Mesothelial cell of epicardium (in vitro differentiated cells): ENCODE measurements at places on chromosomes 4 and X. TPM values are rescaled to one million over a fixed set of nuclear protein-coding genes. Genes with fewer than 3 reads are reported as not detected.

GRCh38 chr4:100988876-100989275 lies 358.4 kb downstream of the PPP3CA start:
- no peak for DNase-seq
- H3K4me3 ChIP-seq = no peak overlapping the region
- no peaks in the 10 kb centered on the region for H3K36me3 ChIP-seq
- H3K27me3 ChIP-seq = no peaks in the 10 kb centered on the region

DNA sequence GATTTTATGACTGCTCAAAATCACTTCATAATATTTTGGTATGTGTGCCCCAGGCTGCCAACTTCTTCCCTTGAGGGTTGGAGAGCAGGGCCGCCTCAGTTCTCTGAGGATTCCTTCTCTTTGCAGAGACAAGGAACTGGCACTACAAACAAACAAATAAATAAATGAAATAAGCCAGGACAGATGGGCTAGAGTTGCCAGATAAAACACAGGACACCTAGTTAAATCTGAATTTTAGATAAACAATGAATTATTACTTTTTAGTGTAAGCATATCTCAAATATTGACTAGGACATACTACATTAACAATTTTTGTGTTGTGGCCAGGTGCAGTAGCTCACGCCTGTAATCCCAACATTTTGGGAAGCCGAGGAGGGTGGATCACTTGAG lies 122.5 kb downstream of the FHDC1 start:
- H3K27me3 ChIP-seq = peaks cover 27% of the 10 kb centered on the region
- no peaks in the 10 kb centered on the region for H3K4me1 ChIP-seq

- H3K36me3 ChIP-seq = peaks cover 4% of the 10 kb centered on the region
- no peaks in the 10 kb centered on the region for H3K27me3 ChIP-seq
- H3K4me3 ChIP-seq = no peak overlapping the region
- peaks cover 3% of the 10 kb centered on the region for H3K4me1 ChIP-seq
- DNase-seq = no peak
- H3K27ac ChIP-seq = no peak overlapping the region
Measured at GRCh38 chr4:66885501-66886165, 659.7 kb downstream of the CENPC start.

DNA sequence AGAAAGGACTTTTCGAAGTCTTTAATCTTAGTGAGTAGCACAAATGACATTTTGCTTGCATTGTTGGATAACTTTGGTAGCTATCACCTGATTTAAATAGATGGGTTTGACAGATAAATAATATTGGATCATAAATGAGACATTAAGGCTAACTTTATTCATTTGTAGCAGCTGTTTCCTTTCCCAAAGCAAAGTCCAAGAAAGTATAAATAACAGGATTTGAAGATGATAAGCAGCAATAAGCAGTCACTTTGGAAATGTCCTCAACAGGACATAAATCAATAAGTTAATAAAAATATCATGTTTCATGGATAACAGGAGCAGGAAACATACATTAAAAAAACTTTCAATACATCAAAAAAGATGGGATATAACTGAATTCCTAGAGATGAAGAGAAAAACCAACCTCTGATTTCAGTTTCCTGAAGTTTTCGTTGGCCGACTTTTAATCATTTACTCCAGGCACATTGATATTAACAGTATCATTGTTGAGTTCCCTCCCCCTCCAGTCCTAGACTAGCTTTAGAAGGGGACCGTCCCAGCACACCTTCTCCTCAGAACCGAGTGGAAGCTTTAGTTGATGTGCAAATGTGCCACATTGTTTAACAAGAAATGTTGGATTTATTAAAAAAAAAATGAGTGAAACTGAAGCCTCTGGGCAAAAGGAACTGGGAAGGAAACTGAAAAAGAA lies 169.9 kb upstream of the AGA start:
- H3K4me1 ChIP-seq = peaks cover 6% of the 10 kb centered on the region
- no peak for DNase-seq
- H3K4me3 ChIP-seq = no peak overlapping the region
- H3K27ac ChIP-seq = no peak overlapping the region

Gene RAI2
- 1.8 to 2.2 TPM (median 2.2 TPM) in 3 replicates for total RNA-seq

Gene NLRP2B
- total RNA-seq = not detected in 3 replicates

- no peaks in the 10 kb centered on the region for H3K27me3 ChIP-seq
- no peak for DNase-seq
- H3K36me3 ChIP-seq = no peaks in the 10 kb centered on the region
- H3K4me3 ChIP-seq = no peak overlapping the region
- H3K27ac ChIP-seq = no peak overlapping the region
Measured at GRCh38 chr4:152500800-152501434, 35.0 kb downstream of the FBXW7 start.

Gene PCDH7
- 74.3 to 78.8 TPM (median 76.7 TPM) in 3 replicates for total RNA-seq

DNA sequence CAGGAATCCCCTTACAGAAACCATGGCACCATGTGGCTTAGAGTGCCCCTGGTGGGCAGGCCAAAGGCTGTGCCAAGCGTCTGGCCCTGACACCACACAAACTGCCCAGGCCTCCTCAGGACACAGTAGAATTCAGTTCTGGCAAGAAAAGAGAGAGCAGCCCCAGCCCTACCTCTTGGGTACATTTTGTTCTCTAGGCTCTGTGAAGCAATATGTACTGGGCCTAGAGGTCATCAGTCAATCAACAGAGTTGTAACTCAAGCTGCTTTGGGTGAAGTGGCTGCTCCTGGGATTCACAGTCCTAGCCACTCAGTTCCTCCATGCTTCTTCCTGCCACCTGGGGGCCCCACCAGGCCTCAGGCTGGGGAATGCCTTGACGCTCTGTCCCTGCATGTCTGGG lies 158.1 kb upstream of the MAMLD1 start:
- peaks cover 5% of the 10 kb centered on the region for H3K27me3 ChIP-seq
- H3K27ac ChIP-seq = no peak overlapping the region
- H3K36me3 ChIP-seq = no peaks in the 10 kb centered on the region
- DNase-seq = no peak
- no peak overlapping the region for H3K4me3 ChIP-seq

DNA sequence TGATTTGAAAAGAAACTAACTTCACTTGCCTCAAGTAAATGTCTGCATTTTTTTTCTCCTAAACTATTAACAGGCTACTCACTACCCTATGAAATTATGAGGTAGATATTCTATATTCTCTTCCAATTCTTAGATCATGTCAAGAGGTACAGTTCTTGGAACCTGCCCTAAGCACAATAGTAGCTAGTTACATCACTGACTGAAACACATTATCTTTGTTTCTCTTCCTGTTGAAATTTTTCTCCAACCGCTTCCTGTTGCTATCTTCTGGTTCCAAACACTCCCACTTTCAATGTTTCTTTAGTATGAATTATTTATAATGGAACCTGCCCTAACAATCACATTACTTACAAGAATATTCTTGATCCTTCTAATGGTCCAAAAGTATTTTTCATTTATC lies 5.0 kb upstream of the BANK1 start:
- H3K27me3 ChIP-seq = no peaks in the 10 kb centered on the region
- DNase-seq = no peak
- H3K4me3 ChIP-seq = no peak overlapping the region
- no peak overlapping the region for H3K27ac ChIP-seq
- H3K36me3 ChIP-seq = peaks cover 4% of the 10 kb centered on the region
- H3K4me1 ChIP-seq = peaks cover 13% of the 10 kb centered on the region

DNA sequence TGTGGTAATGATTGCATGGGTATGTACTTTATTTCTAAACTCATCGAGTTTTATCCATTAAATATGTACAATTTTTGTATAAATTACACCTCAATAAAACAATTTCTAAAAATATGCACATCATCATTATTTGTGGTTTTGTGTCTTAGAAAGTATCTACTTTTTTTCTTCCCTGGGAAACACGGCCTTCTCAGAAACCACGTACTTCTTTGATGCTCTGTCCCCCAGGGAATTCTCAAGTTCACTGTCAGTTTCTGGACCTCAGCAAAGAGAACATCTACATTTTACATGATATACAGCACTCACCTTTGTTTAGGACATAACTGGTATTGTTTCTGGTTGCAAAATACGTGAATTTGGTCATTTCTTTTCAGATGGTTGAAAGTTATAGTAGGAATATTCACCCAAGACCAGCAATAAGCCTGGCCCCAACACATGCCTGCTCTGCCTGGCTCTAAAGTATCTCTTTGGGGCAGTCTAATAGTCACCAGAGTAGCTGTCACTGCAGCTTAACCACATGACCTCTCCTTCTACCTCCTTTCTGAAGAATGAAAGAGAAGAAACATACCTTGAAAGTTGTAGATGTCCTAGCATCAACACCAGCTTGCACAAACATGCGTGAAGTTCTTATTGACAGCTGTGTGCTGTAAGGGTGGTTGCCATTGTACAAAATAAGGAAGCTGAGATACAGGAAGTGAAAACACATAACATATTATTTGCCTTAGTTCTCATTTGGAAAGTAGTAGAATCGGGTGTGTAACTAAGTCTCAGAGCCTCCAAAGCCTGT lies 48.4 kb upstream of the SPANXN4 start:
- H3K4me3 ChIP-seq = no peak overlapping the region
- no peaks in the 10 kb centered on the region for H3K36me3 ChIP-seq
- DNase-seq = no peak
- H3K27ac ChIP-seq = no peak overlapping the region
- no peaks in the 10 kb centered on the region for H3K4me1 ChIP-seq

Gene CCDC110
- total RNA-seq = 0.84 to 2.0 TPM (median 1.0 TPM) in 3 replicates

GRCh38 chrX:19920945-19921344 lies 33.5 kb upstream of the SH3KBP1 start:
- DNase-seq = no peak
- H3K36me3 ChIP-seq = peaks cover 25% of the 10 kb centered on the region
- peaks cover 1% of the 10 kb centered on the region for H3K4me1 ChIP-seq
- H3K4me3 ChIP-seq = no peak overlapping the region

GRCh38 chrX:22378296-22378695 lies 105.6 kb downstream of the CBLL2 start:
- H3K27me3 ChIP-seq = no peaks in the 10 kb centered on the region
- H3K36me3 ChIP-seq = peaks cover 4% of the 10 kb centered on the region
- H3K4me3 ChIP-seq = no peak overlapping the region
- H3K27ac ChIP-seq = no peak overlapping the region
- no peak for DNase-seq
